ENCODE measurements at places on chromosomes 2 and 18. TPM values are rescaled to one million over a fixed set of nuclear protein-coding genes. Genes with fewer than 3 reads are reported as not detected.

The RBKS gene
- total RNA-seq = 2.9 TPM

The CRYGC gene
- total RNA-seq = not detected

The C1QL2 gene
- total RNA-seq = 0.15 TPM

The PDE11A gene
- 2.2 TPM for total RNA-seq

The CNTNAP5 gene
- not detected for total RNA-seq

The HOXD1 gene
- 0.64 TPM for total RNA-seq

The FBXO41 gene
- total RNA-seq = 1.6 TPM

The RAB11FIP5 gene
- total RNA-seq = 26.5 TPM

The SCLY gene
- 16.7 TPM for total RNA-seq

The EVX2 gene
- not detected for total RNA-seq

The LCLAT1 gene
- total RNA-seq = 8.0 TPM

The SMYD1 gene
- not detected for total RNA-seq

The STAT4 gene
- total RNA-seq = 1.6 TPM

The DNER gene
- total RNA-seq = 2.6 TPM

The CFAP65 gene
- total RNA-seq = 0.33 TPM

The SPAG16 gene
- total RNA-seq = 41.7 TPM

The HOXD13 gene
- total RNA-seq = not detected

The LHCGR gene
- total RNA-seq = 0.66 TPM

The LCT gene
- total RNA-seq = not detected

The MAP3K19 gene
- not detected for total RNA-seq

The NPAS2 gene
- total RNA-seq = 42.3 TPM

The RAB17 gene
- total RNA-seq = 39.7 TPM

The CHRND gene
- not detected for total RNA-seq

The DUSP28 gene
- total RNA-seq = 8.8 TPM

The ASXL2 gene
- total RNA-seq = 17.4 TPM

The CYP26B1 gene
- total RNA-seq = 3.9 TPM

The INO80C gene
- total RNA-seq = 6.7 TPM

The CCDC178 gene
- total RNA-seq = 4.6 TPM

The CTDP1 gene
- 19.9 TPM for total RNA-seq

The CHRNG gene
- not detected for total RNA-seq

The STARD7 gene
- total RNA-seq = 96.3 TPM

The MPP4 gene
- 0.29 TPM for total RNA-seq

The DYNAP gene
- total RNA-seq = not detected

The UGT1A3 gene
- not detected for total RNA-seq

The COX7A2L gene
- total RNA-seq = 142 TPM

The MBD1 gene
- 51.2 TPM for total RNA-seq

The NAPG gene
- total RNA-seq = 46.7 TPM

The RAPGEF4 gene
- 12.8 TPM for total RNA-seq

The HS6ST1 gene
- 38.6 TPM for total RNA-seq

The PNKD gene
- total RNA-seq = 35.6 TPM

The PIEZO2 gene
- total RNA-seq = 26.2 TPM

The ASXL3 gene
- total RNA-seq = 0.98 TPM

The LRATD1 gene
- 10.0 TPM for total RNA-seq

The IL36B gene
- not detected for total RNA-seq

The SIX2 gene
- 1.5 TPM for total RNA-seq

The SP9 gene
- total RNA-seq = 0.33 TPM

The CHST9 gene
- 1.6 TPM for total RNA-seq

The NT5DC4 gene
- not detected for total RNA-seq

The GALNT13 gene
- 17.3 TPM for total RNA-seq

The GNLY gene
- total RNA-seq = 2.0 TPM

The KATNAL2 gene
- total RNA-seq = 8.2 TPM

The ASB18 gene
- total RNA-seq = not detected

The MSH6 gene
- total RNA-seq = 31.4 TPM

The C2orf78 gene
- not detected for total RNA-seq

The UPP2 gene
- not detected for total RNA-seq

The PXDN gene
- total RNA-seq = 42.4 TPM

Data from breast epithelium (tissue), 4 donors.